NCI-H524 (cell line): ENCODE measurements at places on chromosomes 1 and 21.

DNA sequence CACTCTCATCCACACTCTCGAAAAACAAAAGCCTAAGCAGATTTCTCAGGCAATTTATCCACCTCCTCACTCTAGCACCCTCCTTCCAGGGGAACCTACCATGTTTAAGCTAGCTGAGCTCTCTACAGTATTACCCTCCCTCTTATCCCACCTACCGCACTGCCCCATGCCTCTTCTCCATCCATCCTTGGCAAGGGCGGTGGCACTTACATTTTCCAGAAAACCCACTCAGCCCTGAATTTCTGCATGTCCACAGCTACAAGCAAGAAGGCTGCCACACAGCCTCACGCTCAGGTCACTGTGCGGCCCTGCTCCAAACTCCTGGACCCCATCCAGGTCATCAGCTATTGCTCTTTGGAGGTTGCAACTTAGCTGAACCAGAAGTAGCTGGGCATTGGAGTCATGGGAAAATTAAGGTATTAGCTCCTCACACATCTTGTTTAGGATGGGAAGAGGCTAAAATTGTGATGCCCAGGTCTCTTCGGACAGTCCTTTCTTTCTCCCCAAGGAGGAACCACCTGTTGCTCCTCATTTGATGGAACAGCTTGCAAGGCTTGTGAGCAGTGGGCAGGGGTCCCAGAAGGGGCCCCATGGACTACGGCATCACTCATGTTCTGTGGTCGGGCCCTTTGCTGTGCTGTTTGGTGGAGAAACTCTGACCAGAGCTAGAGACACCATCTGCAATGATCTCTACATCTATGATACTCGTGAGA lies 1.1 kb downstream of the KLHDC9 start:
- DNase-seq: no peak

DNA sequence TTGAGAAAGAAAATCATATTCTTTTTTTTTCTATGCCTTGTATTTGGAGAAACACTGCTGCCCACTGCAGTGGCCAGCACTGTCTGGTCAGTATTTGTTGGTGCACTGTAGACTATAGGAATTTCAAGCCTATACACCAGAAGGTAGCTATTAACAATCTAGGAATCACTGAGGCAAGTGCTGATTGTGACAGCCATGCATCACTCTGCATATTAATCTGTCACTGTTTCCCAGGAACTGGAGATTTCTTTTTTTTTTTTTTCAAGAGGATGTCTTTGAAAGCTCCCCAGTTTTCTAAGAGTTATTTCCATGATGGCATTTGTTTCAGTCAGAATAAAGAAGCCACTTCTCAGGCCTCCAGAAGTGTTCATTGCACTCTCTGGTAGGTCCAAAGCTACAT lies 737.8 kb upstream of the PTBP2 start:
- no peak for DNase-seq

GRCh38 chr1:67142931-67143330 lies 8.2 kb upstream of the C1orf141 start:
- DNase-seq: no peak

DNA sequence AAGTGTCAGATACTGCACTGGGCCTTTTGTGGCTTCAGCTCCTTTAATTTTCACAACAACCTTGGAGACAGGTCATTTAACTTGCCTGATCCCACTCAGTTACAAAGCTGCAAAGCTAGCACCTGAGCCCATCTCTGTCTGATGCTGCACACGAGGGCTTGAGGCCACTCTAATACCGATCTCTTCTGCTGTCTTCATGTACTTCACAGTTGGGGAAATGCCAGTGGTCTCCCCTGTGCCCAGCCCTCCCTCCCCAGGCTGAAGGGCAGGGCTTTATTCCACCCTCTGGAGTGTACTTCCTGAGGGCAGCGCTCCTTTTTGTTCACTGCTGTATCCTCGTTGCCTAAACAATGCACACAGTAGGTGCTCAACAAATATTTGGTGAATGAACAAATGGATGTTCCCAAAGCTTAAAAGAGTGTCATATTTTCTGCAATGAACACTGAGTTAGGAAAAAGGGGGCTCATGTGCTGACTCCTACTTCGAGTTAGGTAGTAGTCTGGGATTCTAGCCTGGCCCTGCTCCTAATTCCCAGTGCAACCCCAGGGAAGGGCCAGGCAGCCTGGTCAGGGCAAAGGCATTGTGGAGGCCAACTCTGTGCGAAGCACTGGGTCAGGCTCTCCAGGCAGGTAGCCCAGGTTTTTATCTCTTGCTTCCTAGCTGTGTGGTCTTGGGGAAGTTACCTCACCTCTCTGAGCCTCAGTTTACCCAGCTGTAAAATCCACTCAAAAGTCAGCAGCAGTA lies 1.1 kb downstream of the TMCO4 start:
- DNase-seq: no peak

DNA sequence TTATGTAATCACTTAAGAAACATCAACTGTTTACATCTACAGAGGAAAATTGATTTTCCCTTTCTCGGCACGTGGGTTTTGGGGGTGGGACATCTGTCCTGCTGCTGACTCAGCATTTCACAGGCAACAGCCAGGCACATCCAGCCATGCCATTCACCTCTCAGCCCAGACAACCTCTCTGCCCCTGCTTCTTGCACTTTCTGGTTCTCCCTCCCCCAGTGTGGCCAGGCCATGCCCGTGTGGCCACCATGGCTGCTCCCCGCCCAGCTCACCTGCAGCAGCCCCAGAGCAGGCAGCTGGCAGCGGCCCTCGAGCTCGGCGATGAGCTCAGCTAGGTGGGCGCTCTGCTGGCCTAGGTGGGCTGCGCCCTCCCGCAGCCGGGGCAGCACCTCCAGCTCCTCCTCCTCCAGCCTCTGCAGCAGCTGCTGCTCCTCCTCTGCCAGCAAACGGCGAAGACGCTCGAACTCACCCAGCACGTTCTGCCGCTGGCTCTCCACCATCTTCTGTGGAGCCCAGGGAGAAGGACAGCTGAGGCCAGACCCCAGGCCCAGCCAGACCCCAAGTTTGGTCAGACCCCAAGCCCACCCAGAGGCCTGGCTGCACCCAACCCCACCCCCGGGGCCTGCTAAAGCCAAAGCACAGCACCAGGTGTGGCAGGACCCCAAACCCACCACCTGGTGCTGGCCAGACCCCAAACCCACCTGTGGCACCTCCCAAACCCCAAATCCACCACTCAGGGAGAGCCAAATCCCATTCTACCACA lies 5.8 kb downstream of the TRIM11 start:
- DNase-seq: no peak

- DNase-seq: no peak
Observed at GRCh38 chr1:50476800-50477199, 53.6 kb upstream of the DMRTA2 start.

DNA sequence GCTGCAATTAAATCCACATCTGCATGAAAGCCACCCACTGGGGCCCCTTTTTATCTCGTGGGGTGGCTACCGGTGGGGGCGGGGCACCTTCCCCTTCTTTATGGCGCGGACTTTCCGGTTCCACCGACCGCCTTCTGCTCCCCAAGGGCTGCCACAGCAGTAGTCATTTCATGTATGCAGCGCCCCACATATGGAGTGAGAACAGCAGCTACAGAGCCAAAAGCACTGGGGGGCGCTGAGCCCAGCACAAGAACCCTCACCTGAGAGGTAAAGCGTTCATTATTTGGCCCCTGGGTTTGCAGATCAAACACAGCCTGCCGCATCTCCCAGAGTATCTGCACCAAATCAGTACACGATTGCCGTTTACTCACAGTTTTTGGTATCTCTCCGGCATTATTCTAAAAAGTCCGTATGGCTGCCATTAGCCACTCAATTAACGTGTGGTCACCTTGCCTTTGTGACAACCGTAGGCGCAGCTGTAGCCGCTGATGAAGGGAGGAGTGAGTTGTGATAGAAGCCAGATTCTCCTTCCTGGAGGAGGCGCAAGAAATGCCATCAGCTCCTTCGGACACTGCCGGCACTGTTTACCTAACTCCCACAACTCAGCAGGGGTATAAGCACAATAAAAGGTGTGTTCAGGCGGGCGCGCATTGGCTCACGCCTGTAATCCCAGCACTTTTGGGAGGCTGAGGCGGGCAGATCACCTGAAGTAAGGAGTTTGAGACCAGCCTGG lies 30.4 kb upstream of the CR2 start:
- no peak for DNase-seq

DNA sequence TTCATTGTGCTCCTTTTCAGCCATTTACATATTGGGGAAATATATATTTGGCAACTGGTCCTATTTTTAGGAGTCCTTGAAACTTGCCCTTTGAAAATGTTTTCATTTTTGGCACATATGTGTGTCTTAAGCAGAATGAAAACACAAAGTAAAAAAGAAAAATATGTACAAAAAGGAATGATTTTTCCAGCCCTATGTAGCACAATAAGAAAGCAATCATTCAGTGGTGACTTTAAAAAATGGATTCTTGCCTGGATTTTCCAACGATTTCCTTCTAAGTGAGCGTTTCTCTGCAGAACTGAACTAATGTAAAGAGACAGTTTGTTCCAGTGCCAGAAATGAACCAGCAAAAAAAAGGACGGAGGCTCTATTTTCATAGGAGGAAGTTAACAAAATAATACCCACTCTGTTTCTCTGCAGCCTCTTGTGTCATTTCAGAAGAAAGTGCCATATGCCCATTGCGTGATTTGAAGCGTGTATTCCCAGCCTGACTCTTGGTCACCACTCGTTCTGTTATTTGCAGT lies 340.1 kb downstream of the SETD4 start:
- DNase-seq: no peak
